ENCODE measurements at places on chromosomes 12 and 14. TPM values are rescaled to one million over a fixed set of nuclear protein-coding genes. Genes with fewer than 3 reads are reported as not detected.

DNA sequence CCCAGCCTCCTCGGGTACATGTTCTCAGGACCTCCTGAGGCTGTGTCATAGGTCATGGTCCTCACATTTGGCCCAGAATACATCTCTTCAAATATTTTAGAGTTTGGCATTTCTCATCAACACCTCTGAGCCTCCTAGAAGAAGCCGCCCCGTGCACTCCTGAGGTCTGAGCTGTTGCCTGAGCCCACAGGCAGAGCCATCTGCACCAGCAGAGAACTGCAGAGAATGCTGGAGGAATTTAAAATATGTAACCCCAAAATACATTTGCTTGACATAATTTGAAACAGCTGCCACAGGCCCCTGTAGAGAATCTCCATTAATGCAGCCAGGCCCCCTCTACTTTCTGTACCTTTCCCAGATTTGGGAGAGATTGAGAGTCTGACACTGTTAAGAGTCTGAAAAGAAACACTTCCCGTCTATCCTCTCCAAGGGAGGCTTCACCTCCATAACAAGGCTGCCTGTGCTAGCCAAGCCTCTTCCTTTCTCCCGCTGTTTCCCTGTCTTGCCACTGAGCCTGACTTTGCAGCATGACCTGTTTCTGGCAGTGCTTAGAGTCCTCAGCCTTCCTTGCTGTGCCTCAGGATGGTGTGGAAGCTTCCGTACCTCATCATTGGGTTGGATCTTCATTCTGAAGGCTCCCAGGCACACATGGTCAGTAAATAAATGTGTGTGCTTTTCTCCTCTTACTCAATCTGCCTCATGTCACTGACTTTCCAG is 95.4 kb upstream of the SFSWAP start:
- no peak overlapping the region for H3K4me3 ChIP-seq
- no peaks in the 10 kb centered on the region for H3K4me1 ChIP-seq
- H3K27ac ChIP-seq, result no peak overlapping the region
- H3K36me3 ChIP-seq, result no peaks in the 10 kb centered on the region
- H3K27me3 ChIP-seq, result peaks cover 74% of the 10 kb centered on the region

GRCh38 chr14:85479306-85479705 is 50.6 kb upstream of the FLRT2 start:
- H3K27ac ChIP-seq, result no peak overlapping the region
- no peaks in the 10 kb centered on the region for H3K27me3 ChIP-seq
- ATAC-seq, result no peak
- H3K4me1 ChIP-seq, result no peaks in the 10 kb centered on the region
- H3K4me3 ChIP-seq, result no peak overlapping the region

- no peak for ATAC-seq
- H3K36me3 ChIP-seq, result no peaks in the 10 kb centered on the region
- H3K4me3 ChIP-seq, result no peak overlapping the region
- no peaks in the 10 kb centered on the region for H3K4me1 ChIP-seq
- H3K27ac ChIP-seq, result no peak overlapping the region
These were observed 147.5 kb upstream of the LHX5 start for GRCh38 chr12:113619202-113619601.

DNA sequence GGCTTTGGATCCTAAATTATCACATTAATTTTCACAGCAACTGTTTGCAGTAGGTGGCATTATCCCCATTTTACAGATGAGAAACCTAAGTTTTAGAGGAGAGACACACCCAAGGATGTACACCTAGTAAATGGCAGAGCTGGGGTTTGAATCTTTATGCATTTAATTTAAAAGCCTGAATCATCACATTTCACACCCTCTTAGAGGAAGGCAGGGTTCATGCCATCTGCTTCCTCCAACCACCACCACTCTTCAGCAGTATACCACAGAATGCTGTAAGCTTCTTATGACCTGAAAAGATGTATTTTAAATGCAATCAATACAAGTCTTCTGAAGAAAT is 90.3 kb downstream of the CRADD start:
- ATAC-seq, result no peak
- H3K4me1 ChIP-seq, result peaks cover 6% of the 10 kb centered on the region
- no peak overlapping the region for H3K4me3 ChIP-seq
- no peaks in the 10 kb centered on the region for H3K27me3 ChIP-seq
- no peaks in the 10 kb centered on the region for H3K36me3 ChIP-seq

GRCh38 chr12:128687851-128688250 is 135.9 kb downstream of the SLC15A4 start:
- H3K27ac ChIP-seq, result no peak overlapping the region
- no peak for ATAC-seq
- H3K36me3 ChIP-seq, result no peaks in the 10 kb centered on the region
- H3K27me3 ChIP-seq, result no peaks in the 10 kb centered on the region
- no peaks in the 10 kb centered on the region for H3K4me1 ChIP-seq
- no peak overlapping the region for H3K4me3 ChIP-seq

DNA sequence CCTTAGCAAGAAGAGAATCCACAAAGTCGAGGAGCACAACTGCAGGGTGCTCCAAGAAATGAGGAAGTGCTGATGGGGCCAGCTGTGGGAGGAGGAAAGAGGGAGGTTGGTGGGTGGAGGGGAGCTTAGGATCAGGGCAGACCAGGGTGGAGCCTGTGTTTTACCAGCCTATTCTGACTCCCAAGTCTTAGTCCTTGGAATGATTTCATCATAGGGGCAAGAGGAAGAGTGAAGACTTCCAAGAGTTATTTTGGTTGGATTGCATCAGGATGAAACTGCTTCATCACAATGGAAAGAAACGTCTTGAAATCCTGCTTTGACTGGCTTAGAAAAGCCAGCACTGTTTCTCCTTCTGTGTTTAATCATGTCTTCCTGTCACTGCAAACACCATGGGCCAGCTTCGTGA is 194.0 kb downstream of the DPF3 start:
- H3K4me1 ChIP-seq, result no peaks in the 10 kb centered on the region
- H3K4me3 ChIP-seq, result no peak overlapping the region
- no peaks in the 10 kb centered on the region for H3K36me3 ChIP-seq
- no peak overlapping the region for H3K27ac ChIP-seq

DNA sequence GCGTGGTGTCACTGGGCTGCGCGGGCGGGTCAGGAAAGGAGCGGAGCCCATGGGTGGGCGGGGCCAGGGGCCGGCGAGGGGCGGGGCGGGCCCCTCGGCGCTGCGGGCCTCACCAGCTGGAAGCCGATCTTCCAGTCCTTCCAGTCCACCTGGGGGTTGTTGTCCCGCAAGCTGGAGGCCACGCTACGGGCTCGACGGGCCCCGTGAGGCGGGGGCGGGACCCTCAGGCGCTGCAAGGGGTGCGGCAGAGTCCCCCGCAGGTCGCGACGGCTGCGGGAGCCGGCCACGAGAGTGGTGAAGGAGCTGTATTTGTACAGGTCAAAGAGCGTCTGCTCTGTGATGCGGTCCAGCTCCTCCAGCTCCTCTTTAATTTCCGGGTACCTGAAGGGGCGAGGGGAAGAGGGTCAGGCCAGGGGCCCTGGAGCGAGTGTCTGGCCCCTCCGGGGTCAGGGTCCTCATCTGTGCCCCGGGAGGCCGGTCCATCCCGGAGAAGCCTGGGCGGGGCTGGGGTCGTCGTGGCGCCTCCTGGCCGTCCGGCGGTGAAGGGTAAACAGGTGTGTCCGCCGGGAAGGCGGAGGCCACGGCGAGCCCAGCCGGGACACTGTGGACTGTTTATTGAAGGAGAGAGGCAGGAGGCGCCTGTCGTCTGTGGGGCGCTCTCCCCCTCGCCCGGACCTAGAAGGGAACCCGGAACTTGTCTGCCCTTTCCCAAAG is 11.9 kb downstream of the SCNN1A start:
- peak; percentile 93 for ATAC-seq
- peaks cover 5% of the 10 kb centered on the region for H3K4me1 ChIP-seq
- H3K27ac ChIP-seq, result peak overlapping the region; percentile 60
- H3K4me3 ChIP-seq, result peak overlapping the region; percentile 53

- no peak overlapping the region for H3K27ac ChIP-seq
- H3K4me3 ChIP-seq, result no peak overlapping the region
- no peaks in the 10 kb centered on the region for H3K4me1 ChIP-seq
- no peak for ATAC-seq
- H3K27me3 ChIP-seq, result peaks cover 51% of the 10 kb centered on the region
- H3K36me3 ChIP-seq, result no peaks in the 10 kb centered on the region
These were observed 80.2 kb downstream of the KIF26A start for GRCh38 chr14:104218361-104219180.

Gene TPI1
- 385 TPM for total RNA-seq

Gene TAS2R10
- total RNA-seq, result not detected

Gene IRAK3
- 11.1 TPM for total RNA-seq

Gene TMEM52B
- total RNA-seq, result 1.2 TPM

Gene SYCP3
- total RNA-seq, result not detected
